ENCODE measurements at places on chromosomes 2 and 18.

DNA sequence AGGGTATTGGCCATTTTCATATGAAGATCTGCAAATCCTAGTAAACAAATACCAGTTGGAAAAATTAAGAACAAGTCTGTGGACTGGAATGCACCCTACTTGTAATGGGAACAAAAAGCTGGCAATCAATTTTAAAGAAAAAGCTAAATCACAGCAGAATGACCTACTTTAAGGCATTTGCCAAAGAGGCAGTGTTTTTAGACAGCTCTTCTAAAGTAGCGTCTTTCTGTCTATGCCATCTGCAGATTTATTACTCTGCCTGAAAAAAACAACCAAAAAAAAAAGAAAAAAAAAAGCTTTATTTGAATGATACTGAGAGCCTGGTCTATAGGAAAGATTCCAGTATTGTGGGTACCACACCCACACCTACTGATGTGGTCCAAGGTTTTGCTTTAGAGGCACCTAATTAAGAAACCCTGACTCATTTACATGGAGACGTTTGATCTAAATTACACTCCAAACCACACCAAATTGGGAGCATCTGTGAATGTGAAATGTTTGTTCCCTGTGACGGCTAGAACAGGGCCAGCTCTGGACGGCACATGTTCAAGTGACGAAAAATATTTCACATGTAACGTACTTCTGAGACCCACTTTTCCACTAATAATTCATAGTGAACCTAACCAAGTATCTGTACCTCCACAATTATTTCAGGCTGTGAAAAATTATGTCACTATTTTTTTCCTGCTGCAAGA is 597.1 kb downstream of the ARHGAP15 start:
- no peak for DNase-seq

DNA sequence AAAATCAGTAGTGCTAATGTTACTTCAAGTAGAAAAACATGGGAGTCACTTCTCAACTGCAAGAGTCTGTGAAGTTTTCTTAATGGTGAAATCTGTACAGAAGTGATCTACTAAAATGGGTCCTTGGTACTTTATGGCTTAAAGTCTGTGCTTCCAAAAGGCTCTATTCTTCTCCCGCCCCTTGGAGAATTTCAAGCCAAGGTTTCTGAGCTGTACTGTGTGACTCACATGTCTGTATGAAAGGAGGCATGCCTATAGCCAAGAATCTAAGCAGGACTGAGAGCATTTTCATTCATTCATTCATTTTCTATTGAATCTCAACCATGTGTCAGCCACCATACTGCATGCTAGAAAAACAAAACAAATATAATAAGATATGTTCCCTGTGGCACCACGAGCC is 19.8 kb upstream of the DDX18 start:
- no peak for DNase-seq

GRCh38 chr18:57426187-57426586 is 9.0 kb upstream of the ONECUT2 start:
- no peak for DNase-seq

- no peak for DNase-seq
Observed at GRCh38 chr18:7291046-7291445, 60.2 kb downstream of the LRRC30 start.

GRCh38 chr2:206149330-206149729 is 9.9 kb downstream of the NDUFS1 start:
- no peak for DNase-seq

- no peak for DNase-seq
Observed at GRCh38 chr2:236862961-236863728, 222.5 kb upstream of the COPS8 start.

DNA sequence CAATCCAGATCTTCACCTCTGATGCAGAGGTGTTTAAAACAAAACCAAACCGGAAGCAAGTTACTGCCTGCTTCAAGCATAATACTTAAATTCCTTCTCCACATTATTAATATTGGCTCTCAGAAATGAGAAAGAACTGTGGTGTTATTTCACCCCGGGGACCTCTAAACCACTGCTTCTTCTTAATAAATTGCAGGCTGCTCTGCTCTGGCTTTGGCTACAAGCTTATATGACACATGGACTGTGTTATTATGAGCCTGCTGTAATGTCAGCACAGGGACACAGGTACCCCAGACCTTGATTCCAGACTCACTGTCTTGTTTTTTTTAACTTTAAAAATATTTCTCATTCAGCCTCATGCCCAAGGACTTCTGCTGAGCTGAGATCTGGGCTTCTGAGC is 45.1 kb downstream of the ST6GAL2 start:
- no peak for DNase-seq

DNA sequence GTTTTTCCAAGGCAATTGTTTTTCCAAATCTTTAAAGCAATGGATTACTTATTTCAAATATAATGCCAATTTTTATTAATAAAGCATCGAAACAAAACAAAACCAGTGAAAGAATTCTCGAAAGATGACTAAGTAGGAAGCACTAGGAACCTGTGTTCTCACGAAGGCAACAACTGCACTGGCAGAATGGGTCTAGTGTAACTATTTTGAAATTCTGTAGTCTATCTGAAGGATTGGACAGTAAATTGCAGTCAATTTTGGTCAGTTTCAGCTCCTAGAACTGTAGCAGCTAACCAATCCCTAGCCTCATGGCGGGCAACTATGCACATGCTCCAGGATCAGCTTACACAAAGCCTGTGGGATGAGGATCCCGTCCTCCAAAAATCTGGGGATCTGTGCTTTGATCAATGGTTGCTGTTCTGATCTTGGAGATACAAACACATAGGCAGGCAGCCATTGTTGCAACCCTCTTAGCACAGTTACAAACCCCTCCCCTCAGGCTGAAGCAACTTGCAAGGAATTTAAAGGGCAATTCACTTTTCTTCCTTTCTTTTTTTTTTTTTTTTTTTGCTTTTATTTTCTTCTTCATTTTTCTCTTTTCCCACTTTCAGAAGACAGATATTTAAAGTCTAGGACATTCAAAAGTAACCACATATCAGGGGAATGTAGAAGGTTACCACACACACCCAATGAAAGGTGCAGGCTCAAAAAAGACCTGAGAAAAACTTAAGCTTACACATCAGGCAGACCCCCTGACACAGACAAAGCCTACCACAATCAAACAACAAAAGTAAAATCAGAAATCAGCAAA is 147.6 kb downstream of the THADA start:
- no peak for DNase-seq

GRCh38 chr18:75477900-75478299 is 50.4 kb upstream of the SMIM21 start:
- DNase-seq: no peak

GRCh38 chr18:31241900-31242409 is 76.0 kb upstream of the DSG1 start:
- peak; percentile 25 for DNase-seq

DNA sequence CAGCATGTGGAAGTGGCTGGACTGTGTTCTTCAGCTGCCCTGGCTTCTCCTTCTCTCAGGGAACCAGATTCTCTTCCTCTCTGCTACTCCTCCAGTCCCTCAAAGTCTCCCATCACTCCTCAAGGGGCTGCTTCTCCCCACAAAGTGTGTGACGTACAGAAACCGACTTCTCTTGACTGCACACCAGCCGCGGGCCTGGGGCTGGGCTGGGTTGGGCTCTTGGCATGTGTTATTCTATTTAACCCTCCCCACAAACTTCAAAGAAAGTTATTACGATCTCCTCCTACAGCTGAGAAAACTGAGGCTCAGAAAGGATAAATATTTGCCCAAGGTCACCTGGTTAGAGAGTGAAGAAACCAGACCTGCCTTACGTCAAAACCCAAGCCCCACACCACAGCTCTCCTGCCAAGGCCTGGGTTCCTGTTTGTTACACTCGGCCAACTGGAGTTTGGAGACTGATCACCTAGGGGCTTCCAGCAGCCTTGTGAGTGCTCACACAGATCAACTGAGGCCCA is 269.0 kb downstream of the TFCP2L1 start:
- DNase-seq: no peak

DNA sequence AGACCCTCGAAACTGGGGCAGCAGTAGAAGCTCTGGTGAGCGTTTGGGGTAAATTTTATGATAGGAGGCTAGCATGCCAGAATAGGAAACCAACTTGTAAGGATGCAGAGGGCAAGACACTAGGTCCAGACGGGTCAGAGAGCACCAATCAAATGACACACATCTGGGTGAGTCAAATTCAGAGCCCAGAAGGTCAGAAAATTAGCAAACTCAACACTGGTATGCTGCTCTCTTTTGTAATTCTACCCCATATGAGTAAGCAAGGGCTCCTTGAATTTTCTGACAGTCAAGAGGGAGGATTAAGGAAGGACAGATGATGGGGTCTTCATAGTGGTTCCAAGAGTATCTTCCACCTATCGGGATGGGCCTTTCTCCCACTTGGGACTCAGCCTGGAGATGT is 209.8 kb downstream of the BCL2 start:
- DNase-seq: no peak
